GM12878 (cell line): ENCODE measurements at places on chromosomes 12 and 14. TPM values are rescaled to one million over a fixed set of nuclear protein-coding genes. Genes with fewer than 3 reads are reported as not detected.

The SPATA7 gene
- total RNA-seq, result 1.6 and 1.7 TPM in 2 replicates

GRCh38 chr12:82359115-82359478 lies 768 bp downstream of the METTL25 start:
- H3K4me1 ChIP-seq, result no peaks in the 10 kb centered on the region
- no peaks in the 10 kb centered on the region for H3K36me3 ChIP-seq

The DEGS2 gene
- total RNA-seq, result 1.8 and 2.5 TPM in 2 replicates

The HOXC10 gene
- 0.59 TPM in 1 of 2 replicates, not detected in the other for total RNA-seq

The CMTM5 gene
- total RNA-seq, result not detected in 2 replicates

DNA sequence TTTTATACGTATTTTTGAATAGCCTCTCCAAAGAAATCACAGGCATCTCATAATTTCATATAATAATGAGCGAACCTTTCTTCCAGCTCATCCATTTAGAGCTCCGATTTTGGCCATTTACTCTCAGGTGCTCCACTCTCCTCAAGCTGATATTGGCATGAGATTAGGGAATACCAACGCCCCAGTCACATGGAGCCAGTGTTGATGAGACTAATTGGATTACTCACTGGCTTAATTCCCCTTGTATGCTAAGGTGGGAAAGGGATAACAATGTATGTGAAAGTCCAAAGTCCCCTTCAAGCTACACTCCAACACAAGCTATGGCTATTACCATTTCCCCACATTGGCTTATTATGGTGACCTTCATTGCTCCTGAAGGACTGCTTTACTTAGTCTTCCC lies 76.6 kb upstream of the NAV3 start:
- H3K27me3 ChIP-seq, result no peaks in the 10 kb centered on the region
- no peak overlapping the region for H3K4me3 ChIP-seq
- H3K4me1 ChIP-seq, result no peaks in the 10 kb centered on the region
- H3K36me3 ChIP-seq, result no peaks in the 10 kb centered on the region

The GCN1 gene
- total RNA-seq, result 137 and 150 TPM in 2 replicates

DNA sequence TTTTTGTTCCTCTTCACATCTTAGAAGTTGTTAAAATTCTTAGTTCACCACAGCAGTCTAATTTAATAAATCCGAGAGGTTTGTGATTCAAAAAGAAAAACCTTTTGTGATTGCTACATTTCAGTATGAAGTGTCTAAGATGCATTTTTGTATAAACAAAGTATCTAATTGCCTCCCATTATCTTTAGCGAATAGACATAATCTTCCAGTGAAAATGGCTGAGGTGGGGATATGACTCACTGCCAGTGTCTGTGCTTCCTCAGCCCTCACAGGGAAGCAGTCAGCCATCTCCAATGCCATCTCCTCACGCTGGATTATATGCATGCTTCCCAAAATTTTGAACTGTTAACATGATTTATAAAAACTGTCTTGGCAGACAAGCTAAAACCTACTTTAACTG lies 7.6 kb downstream of the GCH1 start:
- no peak overlapping the region for H3K27ac ChIP-seq
- H3K4me1 ChIP-seq, result peaks cover 18% of the 10 kb centered on the region
- H3K36me3 ChIP-seq, result no peaks in the 10 kb centered on the region
- H3K4me3 ChIP-seq, result peak overlapping the region; percentile 10; the same call in 1 of the 2 replicates

The LRRC43 gene
- 0.16 and 0.23 TPM in 2 replicates for total RNA-seq

DNA sequence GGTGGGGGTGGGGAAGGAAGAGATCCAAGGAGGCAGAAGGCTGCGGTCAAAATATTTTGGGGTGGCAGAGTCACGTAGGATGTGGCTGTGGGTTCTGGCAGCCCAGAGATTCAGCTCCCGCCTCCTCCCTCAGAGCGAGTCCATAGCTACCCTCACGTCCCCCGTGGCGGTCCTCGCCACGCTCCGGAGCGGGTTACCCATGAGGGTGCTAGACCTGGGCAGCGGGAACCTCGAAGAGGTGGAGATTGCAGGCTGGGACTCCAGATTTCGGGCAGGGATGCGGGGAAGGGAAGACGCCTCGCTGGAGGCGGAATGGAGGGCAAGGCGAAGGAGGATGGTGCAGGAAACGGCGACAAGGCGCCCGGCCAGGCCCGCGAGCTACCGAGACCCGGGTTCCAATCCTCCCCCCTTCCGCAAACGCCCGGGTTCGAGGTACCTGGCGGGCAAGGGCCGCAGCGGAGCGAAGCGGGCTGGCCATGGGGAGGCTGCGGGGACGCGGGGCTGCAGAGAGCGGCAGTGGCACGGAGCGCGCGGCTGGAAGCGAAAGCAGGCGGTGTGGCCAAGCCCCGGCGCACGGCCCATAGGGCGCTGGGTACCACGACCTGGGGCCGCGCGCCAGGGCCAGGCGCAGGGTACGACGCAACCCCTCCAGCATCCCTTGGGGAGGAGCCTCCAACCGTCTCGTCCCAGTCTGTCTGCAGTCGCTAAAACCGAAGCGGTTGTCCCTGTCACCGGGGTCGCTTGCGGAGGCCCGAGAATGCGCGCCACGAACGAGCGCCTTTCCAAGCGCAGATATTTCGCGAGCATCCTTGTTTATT lies 46.2 kb downstream of the BCAT1 start:
- peak overlapping the region; percentile 48; the same call in 1 of the 2 replicates for H3K27ac ChIP-seq
- peaks cover 20% of the 10 kb centered on the region for H3K4me1 ChIP-seq
- no peak for DNase-seq
- no peaks in the 10 kb centered on the region for H3K27me3 ChIP-seq

GRCh38 chr12:52123487-52124186 lies 44.1 kb downstream of the SMIM41 start:
- H3K27me3 ChIP-seq, result no peaks in the 10 kb centered on the region
- no peaks in the 10 kb centered on the region for H3K36me3 ChIP-seq
- H3K4me3 ChIP-seq, result no peak overlapping the region
- H3K4me1 ChIP-seq, result peaks cover 46% of the 10 kb centered on the region
- no peak overlapping the region for H3K27ac ChIP-seq

The PTPRO gene
- 2.4 and 4.3 TPM in 2 replicates for total RNA-seq

DNA sequence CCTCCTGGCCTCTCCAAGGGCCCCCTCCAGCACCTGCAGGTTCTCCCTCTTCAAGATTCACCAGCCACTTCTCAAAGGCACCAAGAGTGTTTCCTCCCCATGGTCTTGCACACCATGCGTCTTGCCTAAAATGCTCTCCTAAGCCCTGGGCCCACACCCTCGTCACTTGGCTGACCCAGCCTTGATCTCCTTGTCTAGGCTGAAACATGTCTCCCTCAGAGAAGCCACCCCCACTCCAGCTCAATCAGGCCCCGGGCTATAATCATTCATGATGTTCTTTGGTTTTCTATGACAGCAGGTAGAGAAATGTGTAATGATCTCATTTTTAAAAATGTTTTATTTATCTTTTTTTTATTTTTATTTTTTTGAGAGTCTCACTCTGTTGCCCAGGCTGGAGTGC lies 88.1 kb downstream of the EFCAB11 start:
- no peak overlapping the region for H3K27ac ChIP-seq
- H3K4me3 ChIP-seq, result no peak overlapping the region
- no peak for DNase-seq
- H3K36me3 ChIP-seq, result no peaks in the 10 kb centered on the region
- no peaks in the 10 kb centered on the region for H3K4me1 ChIP-seq
- no peaks in the 10 kb centered on the region for H3K27me3 ChIP-seq

The BMP4 gene
- total RNA-seq, result 0.46 and 0.85 TPM in 2 replicates

DNA sequence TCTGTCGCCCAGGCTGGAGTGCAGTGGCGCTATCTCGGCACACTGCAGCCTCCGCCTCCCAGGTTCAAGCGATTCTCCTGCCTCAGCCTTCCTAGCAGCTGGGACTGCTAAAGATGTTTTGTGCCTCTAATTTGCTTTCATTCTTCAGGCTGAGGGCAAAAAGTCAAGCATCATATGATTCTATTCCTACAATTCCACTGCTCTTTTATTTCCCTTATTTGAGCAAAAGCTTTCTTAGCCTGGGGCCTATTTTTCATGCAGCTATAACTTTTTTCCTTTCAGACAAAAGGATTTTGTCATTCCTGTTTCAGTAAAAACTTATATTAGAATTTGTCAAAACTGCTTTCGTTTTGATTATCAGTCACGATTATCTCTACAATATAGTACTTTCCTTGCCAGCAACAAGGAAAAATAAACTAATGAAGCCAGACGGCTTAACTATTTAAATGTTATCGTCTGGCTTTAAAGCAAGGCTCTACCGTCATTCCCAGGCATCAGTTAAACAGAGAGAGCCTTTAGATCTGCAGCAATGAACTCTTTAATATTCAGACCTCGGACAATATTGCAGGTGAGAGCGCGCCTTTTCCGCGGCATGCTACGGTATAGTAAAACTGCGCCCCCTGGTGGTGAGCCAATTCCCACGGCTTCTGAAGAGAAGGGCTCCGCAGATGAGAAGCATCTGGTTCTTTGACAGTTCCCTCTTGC lies 1.4 kb upstream of the SLC2A13 start:
- no peak overlapping the region for H3K27ac ChIP-seq
- H3K36me3 ChIP-seq, result no peaks in the 10 kb centered on the region
- peaks cover 11% of the 10 kb centered on the region for H3K4me1 ChIP-seq

- H3K36me3 ChIP-seq, result no peaks in the 10 kb centered on the region
- H3K27ac ChIP-seq, result no peak overlapping the region
- no peaks in the 10 kb centered on the region; the same call in 1 of the 2 replicates for H3K27me3 ChIP-seq
- H3K4me3 ChIP-seq, result no peak overlapping the region
- no peaks in the 10 kb centered on the region for H3K4me1 ChIP-seq
Measured at GRCh38 chr14:66046035-66046434, 440.1 kb upstream of the CCDC196 start.

The DNAJC22 gene
- total RNA-seq, result 0.15 and 0.19 TPM in 2 replicates

DNA sequence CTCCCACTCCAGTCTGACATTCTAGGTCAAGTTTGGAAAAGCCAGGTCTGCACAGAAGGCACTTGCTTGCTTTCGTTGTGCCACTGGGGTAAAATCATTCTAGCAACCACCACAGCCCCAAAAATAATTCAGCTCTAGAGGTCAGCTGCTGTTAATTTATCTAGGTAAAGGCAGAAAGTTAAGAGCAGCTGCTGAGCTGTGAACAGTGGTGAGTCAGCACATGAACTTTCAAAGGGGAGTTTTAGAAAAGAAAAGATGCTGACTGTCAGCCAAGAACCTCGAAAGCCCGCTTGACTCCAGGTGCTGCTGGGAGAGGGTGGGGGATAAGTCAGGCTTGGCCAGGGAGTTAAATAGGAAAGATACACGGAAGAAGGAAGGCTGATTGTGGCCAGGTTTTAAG lies 12.7 kb downstream of the CCDC197 start:
- peak overlapping the region; percentile 20; the same call in 1 of the 2 replicates for H3K27ac ChIP-seq
- H3K36me3 ChIP-seq, result no peaks in the 10 kb centered on the region
- H3K4me3 ChIP-seq, result no peak overlapping the region; the same call in 1 of the 2 replicates
- peak; percentile 25 for DNase-seq

The IFI27L1 gene
- 34.7 TPM in 2 replicates for total RNA-seq

DNA sequence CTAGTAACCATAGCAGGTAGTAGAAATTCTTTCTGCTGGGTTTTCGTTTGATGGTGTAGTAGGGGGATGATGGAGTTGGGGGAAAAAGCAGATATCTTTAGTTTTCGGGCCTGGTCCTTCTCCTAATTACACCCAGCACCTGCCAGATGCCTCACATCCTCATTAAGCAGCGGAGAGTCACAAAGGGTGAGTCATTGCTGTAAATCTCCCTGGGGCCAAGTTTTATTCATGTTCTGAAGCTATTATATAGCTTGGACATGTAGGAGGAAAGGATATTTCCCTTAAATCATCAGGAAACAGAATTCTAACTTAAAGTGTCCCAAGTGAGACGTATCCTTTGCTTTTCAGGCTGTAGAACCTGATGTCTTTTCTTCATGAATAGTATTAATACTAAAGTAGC lies 4.9 kb upstream of the NECAP1 start:
- no peaks in the 10 kb centered on the region for H3K36me3 ChIP-seq
- H3K27me3 ChIP-seq, result no peaks in the 10 kb centered on the region
- DNase-seq, result no peak
- H3K4me1 ChIP-seq, result no peaks in the 10 kb centered on the region
- no peak overlapping the region for H3K27ac ChIP-seq

GRCh38 chr14:68526512-68527091 lies 266.3 kb downstream of the ZFP36L1 start:
- H3K36me3 ChIP-seq, result no peaks in the 10 kb centered on the region
- H3K27ac ChIP-seq, result no peak overlapping the region
- no peaks in the 10 kb centered on the region for H3K4me1 ChIP-seq
- no peak overlapping the region for H3K4me3 ChIP-seq

DNA sequence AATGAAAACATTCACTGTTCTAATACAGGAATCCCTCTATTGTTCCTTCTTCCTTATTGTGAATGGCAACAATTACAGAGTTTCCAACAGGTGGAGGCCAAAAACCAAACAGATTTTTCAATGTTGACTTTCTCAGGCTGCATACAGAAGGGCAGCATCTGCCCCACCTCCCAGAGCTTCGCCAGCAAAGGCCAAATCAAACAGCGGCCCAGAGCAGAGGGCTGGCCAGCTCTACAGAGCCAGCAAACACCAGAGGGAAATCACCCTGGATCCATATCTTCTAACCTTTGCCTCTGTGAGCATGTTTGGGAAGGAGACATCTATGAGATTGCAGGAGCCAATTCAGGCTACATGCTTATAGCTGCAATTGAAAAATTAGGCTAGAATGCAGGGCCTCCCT lies 4.4 kb upstream of the CRACR2A start:
- H3K4me1 ChIP-seq, result peaks cover 8% of the 10 kb centered on the region
- no peak overlapping the region for H3K4me3 ChIP-seq
- no peaks in the 10 kb centered on the region for H3K27me3 ChIP-seq
- H3K27ac ChIP-seq, result no peak overlapping the region
- no peaks in the 10 kb centered on the region for H3K36me3 ChIP-seq

DNA sequence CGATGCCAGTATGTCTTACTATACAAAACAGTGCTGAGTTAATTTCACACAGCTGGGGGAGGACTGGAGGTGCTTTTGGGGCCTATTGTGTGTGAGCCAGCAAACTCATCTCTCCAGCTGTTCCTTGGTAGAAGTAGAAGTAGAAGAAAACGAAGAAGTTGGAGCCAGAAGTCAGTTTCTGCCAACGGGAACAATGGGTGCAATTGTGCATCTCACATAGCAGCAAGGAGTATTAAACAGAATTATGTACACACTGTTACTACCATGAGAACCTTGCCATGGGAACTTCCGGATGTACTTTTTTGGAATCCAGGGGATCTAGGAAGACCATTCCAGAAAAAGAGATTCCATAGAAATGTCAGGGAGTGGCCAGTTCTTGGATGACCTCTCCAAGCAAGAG lies 88.6 kb downstream of the VCPKMT start:
- no peaks in the 10 kb centered on the region for H3K36me3 ChIP-seq
- H3K4me3 ChIP-seq, result no peak overlapping the region
- no peak for DNase-seq
- H3K4me1 ChIP-seq, result no peaks in the 10 kb centered on the region
- H3K27ac ChIP-seq, result no peak overlapping the region
- H3K27me3 ChIP-seq, result no peaks in the 10 kb centered on the region

GRCh38 chr14:34872822-34873588 lies 2.2 kb downstream of the BAZ1A start:
- no peaks in the 10 kb centered on the region for H3K27me3 ChIP-seq
- H3K4me3 ChIP-seq, result peak overlapping the region; percentile 88
- peaks cover 15% of the 10 kb centered on the region; the same call in 1 of the 2 replicates for H3K36me3 ChIP-seq
- H3K4me1 ChIP-seq, result no peaks in the 10 kb centered on the region; the same call in 1 of the 2 replicates
- DNase-seq, result no peak

The KRT6C gene
- not detected in 2 replicates for total RNA-seq

The BCL2L2 gene
- 9.7 and 12.5 TPM in 2 replicates for total RNA-seq

- no peaks in the 10 kb centered on the region for H3K27me3 ChIP-seq
- no peaks in the 10 kb centered on the region for H3K36me3 ChIP-seq
- no peaks in the 10 kb centered on the region for H3K4me1 ChIP-seq
- no peak overlapping the region for H3K27ac ChIP-seq
- H3K4me3 ChIP-seq, result no peak overlapping the region
Measured at GRCh38 chr12:118842866-118843265, 138.5 kb upstream of the SRRM4 start.

The ACSS3 gene
- total RNA-seq, result 0.31 TPM in 1 of 2 replicates, not detected in the other

The CD69 gene
- 10.8 and 12.4 TPM in 2 replicates for total RNA-seq

GRCh38 chr12:125132698-125133400 lies 67.6 kb downstream of the AACS start:
- peaks cover 1% of the 10 kb centered on the region for H3K36me3 ChIP-seq
- no peaks in the 10 kb centered on the region for H3K4me1 ChIP-seq
- no peak overlapping the region for H3K27ac ChIP-seq
- no peak for DNase-seq
- H3K27me3 ChIP-seq, result no peaks in the 10 kb centered on the region
